Stimulated activated CD4-positive, alpha-beta T cell treated with anti-CD3 and anti-CD28 coated beads, Interleukin-4, amount 100 ng/mL, for 4 hours (primary cell): ENCODE measurements at places on chromosomes 5 and 9.

- no peak for DNase-seq
These were observed 4.8 kb upstream of the RFESD start for GRCh38 chr5:95641741-95642220.

DNA sequence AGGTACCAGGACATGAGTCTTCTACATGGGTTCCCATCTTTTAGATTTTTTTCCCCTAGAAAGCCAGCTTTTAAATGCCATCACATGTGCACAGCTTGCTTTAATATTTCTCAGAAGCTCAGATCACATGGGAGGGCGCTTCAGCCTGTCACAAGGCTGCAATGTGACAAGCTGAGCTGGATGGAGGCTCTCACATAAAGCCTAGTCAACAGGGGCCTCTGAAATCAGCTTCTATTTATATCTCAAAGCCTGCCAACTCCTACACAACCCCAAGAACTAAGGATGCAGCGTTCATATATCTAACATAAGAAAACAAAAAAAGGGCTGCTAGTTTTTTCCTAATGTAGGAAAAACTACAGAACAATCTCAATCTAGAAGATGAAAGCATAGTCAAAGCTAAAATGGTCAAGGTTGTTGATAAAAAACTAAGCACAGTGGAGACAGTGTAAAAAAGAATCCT is 2.3 kb downstream of the ZFAND5 start:
- DNase-seq, result peak; percentile 45

- DNase-seq, result no peak
These were observed 33.5 kb downstream of the RAB24 start for GRCh38 chr5:177269976-177270375.

DNA sequence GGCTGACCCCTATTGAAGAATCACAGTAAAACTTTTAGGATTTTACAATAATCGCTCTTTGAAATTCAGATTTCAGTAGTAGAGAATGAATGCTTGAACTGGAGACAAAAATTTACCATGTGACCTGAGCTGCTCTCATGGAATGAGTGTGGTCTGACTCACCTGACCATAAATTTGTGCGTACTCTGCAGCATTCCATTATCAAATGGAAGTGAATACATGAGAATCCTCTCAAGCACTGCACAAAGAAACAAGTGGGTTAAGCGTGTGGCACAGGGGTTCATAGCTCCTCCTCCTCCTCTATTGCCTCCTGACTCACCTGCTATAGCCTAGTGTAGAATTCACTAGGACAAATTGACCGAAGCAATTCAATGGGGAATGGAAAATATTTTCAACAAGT is 269.8 kb upstream of the CDH9 start:
- DNase-seq, result no peak

GRCh38 chr5:77633207-77633675 is 5.3 kb downstream of the OTP start:
- DNase-seq, result no peak

DNA sequence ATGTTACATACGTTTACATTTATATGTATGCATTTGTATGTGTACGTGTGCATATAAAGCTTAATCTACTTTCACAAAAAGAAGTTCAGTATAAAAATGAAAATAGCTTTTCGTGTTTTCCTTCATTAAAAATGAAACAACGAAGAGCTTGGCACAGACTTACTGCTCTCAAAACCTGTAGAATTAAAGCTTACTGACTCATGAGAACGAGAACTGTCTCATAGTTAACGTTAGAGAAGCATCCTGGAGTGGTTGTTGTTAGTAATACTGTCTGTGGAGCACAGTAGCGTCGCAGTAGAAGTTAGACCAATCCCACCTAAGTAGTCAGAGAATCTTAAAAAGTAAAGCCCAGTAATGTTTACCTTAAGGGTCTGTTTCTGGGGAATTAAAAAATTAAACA is 1.3 kb downstream of the MAT2B start:
- no peak for DNase-seq

DNA sequence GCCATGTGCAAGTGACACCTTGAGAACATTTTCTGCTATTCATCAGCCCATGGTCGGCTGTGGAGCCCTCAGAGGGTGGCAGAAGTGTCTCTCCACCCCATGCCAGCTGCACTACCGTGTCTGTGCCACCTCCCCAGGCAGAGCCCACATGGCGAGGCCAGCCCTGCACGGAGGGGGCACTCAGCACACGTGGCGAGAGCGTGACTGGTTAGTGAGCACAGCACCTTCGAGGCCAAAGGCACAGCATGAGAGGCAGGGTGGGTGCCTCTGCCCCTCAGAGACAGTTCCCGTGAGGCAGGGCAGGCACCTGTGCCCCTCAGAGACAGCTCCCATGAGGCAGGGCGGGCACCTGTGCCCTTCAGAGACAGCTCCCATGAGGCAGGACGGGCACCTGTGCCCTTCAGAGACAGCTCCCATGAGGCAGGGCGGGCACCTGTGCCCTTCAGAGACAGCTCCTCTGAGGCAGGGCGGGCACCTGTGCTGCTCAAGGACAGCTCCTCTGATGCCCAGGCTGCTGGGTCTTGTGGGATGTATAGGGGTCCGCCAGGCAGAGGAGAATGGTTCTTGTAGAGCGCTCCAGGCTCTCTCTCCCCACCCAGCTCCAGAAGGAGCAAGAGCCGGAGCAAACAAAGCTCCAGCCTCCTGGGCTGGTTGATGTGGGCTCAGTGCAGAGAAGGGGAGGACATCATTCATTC is 179.8 kb upstream of the PPP1R26 start:
- no peak for DNase-seq

- no peak for DNase-seq
These were observed 3.7 kb downstream of the IPPK start for GRCh38 chr9:92666236-92666635.
